ENCODE measurements at places on chromosomes 3 and 15.

- no peak for DNase-seq
These were observed 91.5 kb upstream of the C3orf80 start for GRCh38 chr3:160133757-160134156.

DNA sequence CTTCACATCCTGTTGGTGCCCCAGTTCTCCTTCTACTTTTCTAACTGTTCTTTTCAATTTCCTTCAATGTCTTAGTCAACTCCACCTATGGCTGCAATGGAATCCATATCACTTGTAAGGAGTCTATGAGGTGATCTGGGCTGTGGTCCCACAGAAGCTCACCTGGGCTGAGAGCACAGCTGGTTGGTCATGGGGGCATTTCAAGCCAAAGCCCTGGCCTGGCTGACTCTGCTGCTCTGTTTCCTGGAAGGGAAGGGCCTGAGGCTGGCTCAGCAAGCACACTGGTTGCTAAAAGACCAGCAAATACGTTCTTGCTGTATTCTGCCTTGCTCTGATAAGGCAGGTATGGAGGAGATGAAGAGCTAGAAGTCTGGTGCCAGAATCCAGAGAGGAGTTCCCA, 29.0 kb downstream of the AMOTL2 start:
- DNase-seq = no peak

GRCh38 chr3:127457546-127458145, 132.9 kb downstream of the TPRA1 start:
- DNase-seq = no peak

DNA sequence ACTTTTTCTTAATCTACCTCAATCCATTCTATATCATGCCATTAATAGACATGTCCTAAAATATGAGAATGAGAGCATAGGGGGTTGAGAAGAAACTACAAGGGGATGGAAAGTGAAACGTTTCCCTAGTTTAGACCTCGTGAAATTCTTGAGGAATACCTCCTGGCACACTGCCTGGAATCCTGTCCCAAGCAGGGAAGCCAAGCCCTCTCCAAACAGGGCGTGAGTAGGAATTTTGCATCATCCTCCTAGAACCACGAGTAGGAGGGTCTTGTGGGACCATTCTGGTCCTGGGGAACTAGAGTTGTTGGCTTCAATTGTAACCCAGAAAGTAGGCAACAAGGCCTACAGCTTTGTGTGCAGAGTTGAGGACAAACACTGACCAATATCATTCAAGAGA, 19.6 kb upstream of the C3orf80 start:
- no peak for DNase-seq

DNA sequence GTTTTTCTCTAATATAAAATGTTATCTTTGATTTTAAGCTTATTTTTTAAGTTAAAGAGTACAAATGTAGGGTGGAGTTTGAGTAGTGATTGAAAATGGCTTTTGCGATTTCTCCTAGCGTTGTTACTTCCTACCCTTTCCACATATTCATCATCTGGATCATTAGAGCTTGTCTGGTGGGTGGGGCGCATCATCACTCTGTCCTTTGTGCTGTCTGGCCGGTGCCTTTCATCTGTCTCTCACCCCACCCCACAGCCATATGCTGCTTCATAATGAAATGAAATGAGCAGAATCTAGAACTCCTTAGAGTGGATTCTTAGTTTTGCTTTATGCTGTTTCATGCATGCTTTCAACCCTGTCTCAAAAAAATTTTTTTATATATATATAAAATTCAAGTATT, 44.3 kb downstream of the ATP1B3 start:
- no peak for DNase-seq

DNA sequence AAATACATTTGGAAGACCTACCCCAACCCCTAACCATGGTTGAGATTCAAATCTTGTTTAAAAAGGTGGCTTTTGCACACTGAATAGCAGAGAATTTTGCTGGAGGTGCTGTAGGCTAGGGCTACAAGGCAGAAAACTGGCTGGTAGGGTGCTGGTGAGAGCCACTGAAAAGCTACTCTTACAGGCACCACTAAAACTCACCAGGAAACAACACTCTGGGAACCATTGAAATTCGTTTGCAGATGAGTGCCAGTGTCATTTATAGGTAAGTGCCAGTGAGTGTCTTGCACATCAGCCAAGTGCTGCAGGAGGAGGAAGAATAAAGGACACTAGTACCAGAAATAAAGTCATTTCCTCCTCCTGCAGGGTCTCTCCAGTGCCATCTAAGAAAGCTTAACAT, 610.2 kb downstream of the ZNF385D start:
- DNase-seq = no peak

- no peak for DNase-seq
These were observed 26.4 kb downstream of the LARS2 start for GRCh38 chr3:45414823-45415222.

DNA sequence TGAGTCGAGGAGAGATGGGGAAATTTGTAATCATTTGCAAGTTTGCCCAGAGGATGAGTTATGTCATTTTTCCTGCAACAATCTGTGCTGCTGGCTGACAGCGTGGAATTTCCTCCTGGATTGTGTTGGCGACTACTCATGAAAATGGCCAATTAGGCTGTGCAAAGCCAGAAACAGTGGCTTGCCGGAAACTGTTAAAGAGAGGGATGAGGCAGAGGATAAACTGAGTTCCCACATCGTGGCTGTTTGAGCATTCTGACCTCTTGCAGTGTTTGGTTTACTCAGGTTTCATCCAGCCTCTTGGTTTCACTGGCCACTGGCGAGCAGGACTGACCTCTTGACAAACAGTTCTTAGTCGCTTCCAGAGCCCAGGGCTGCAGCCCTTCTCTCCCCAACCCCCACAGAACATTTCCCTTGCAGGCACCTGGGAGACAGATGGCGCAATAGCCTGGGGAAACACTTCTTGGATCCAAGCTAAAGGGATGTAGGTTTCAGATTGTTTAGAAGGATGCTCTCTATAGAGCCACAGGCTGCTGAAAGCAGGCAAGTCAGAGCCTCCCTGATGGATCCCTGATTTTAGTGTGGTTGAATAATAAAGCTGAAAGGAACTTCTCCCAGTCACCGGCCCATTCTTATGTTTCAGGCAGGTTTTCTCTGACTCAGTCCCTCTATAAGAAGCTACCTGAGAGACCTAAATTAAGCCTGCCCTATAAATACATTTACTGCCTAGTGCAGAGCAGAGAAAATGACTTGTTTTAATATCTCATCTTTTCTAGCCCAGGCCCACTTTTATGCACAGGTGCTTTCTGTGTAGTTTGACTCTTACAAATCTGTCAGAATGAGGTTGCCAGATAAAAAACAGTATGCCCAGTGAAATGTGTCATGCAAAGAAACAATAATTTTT, 92.8 kb upstream of the UBE2E1 start:
- no peak for DNase-seq

- DNase-seq = no peak
These were observed 276.2 kb upstream of the CTNNB1 start for GRCh38 chr3:40923143-40923542.

- DNase-seq = no peak
These were observed 4.9 kb downstream of the ADIPOQ start for GRCh38 chr3:186847437-186847836.
